ENCODE measurements at places on chromosomes 7 and 10. TPM values are rescaled to one million over a fixed set of nuclear protein-coding genes. Genes with fewer than 3 reads are reported as not detected.

The PILRA gene
- total RNA-seq = 3.6 TPM

The MARCHF5 gene
- 38.2 TPM for total RNA-seq

The GRID1 gene
- 1.1 TPM for total RNA-seq

The SLC39A12 gene
- total RNA-seq = not detected

The LBX1 gene
- not detected for total RNA-seq

All from Right ventricle myocardium superior (tissue), 1 donor.